AG10803 (cell line): ENCODE measurements at places on chromosomes 4 and X.

DNA sequence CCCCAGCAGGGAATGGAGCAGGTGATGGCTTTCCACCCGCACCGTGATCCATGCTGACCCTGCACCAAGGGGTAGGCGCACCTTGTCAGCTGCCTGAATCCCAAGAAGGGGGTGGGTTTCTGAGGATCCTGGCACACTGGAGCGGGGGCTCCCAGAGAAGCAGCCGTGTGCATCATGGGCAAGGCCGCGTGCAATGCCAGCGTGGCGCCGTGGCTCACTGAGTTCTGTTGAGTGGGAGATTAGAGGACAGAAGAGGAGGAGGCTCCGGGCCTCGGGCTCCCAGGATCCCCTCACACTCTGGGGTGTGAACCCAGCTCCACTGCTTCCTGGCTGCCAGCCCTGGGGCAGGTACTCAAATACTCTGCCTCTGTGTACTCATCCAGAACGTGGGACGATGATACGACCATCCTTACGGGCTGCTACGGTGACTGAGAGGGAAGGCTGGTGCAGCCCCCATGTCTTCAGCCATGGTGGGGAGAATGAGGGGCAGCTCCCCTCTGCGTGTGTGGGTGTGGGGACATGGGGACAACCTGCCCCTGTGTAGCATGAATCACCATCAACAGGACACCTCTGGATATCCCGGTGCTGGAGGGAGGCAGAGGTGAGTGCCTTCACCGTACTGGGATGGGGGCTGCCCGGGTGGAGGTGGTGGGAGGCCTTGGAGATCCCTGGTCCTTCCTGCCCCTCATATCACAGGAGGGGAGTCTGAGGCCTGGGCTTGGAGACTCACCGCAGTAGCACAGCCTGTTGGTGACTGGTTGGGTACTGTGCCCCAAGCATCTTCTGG is 52.6 kb downstream of the CPZ start:
- DNase-seq, result no peak

DNA sequence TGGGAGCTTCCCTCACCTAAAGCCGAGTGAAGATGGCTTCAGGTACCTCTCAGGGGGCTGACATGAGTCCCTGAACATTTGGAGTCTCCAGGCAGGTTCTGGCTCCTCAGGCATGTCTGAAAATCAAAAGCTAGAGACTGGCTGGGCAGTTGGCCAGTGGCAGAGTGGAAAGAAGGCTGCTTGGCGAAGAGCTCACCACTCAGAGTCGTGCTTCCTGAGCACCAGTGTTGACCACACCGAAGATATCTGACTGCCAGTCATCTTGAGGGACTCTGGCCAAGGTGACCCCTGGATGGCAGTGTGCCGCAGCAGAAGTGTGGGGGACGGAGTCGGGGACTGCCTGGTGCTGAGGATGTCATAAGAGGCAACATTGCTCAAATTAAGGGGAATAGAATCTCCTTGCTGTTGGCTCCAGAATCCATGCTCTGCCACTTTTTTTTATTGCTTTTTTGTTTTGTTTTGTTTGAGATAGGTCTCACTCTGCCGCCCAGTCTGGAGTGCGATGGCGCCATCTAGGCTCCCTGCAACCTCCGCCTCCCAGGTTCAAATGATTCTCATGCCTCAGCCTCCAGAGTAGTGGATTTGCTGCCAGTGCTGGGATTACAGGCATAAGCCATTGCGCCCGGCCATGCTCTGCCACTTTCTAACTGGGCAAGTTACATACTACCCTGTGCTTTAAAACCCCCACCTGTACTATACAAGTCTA is 172.5 kb upstream of the GATB start:
- no peak for DNase-seq

DNA sequence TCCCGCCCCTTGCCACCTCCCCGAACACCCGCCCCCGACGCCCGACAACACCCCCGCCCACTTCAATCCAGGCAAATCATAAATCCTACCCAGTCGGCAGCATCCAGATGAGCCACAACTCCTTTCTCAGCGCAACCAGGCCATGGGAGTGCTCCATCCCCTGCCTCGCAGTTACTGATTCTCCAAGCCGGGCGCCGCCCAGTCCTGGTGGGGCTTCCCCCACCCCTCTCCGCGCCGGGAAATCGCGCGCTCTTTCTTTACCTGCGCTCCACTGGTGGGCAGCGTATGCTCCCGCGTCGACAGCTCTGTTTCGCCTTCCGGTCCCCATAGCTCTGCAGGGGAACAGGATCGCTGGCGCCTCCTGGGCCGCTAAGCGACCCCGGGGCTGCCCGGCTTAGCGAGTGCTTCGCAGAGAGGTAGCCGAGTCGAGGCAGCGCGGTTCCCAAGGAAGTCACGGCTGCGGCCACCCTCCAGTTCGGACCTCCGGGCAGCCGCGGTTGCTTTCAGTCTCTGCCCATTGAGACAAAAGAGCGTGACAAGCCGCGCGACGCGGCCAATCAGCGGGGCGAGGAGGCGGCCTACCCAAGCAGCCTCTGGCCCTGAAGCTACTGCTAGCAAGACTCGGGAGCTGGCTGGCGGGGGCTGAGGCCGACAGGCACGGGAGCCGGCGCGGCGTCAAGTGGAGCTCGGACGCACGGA is 43.7 kb upstream of the TMSB15B start:
- DNase-seq, result peak; percentile 56

GRCh38 chr4:174316954-174317353 is 33.2 kb downstream of the CEP44 start:
- no peak for DNase-seq

DNA sequence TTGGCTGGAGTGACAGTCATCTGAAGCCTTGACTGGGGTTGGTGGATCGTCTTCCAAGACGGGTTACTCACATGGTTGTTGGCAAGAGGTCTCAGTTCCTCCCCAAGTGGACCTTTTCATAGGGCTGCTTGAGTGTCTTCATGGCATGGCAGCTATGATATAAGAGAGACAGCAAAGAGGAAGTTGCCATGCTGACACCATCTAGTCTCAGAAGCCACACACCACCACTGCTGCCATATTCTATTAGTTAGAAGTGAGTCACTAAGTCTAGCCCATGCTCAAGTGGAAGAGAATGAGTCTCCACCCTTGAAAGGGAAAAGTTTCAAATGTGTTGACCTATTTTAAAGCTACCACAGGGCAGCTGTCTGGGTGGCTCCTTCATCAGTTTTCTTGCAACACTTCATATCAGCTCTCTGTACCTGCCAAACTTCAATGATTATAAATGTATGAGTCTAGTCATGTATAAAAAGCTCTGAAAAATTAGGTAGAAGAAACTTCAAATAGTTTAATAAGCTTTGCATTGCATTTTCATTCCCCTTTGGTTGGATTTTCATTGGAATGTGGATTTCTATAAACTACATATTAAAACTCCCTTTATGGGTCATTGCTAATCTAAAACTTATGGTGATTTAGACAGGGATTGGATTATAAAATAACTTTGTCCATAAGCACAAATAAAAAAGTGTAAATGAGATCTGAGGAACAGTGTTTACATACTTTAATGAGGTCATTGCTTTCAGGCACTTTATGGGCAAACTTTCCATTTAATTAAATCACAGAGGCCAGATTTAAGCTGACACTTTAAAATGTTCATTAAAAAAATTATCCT is 68.0 kb upstream of the ATXN3L start:
- peak; percentile 62 for DNase-seq

- no peak for DNase-seq
Observed at GRCh38 chrX:77444545-77444944, 2.6 kb upstream of the FGF16 start.

GRCh38 chrX:14027511-14028019 is 2.1 kb downstream of the GEMIN8 start:
- DNase-seq, result peak; percentile 57

GRCh38 chr4:112058433-112058832 is 86.8 kb upstream of the FAM241A start:
- DNase-seq, result peak; percentile 62

DNA sequence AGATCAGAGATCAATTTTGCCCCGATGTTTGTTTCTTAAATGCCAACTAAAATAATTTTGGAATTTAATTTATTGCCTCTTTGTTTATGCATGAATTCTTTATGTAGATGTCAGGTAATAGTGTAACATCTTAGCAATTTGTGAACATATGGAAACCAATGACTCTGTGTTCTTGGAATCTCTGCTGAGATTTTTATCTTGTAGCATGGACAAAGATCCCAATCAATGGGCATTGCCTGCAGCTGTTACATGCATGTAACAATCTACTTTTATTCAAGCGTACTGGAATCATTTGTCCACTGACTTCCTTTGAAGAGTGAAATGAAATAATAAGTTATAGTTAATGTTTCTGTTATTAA is 61.6 kb upstream of the ARSJ start:
- DNase-seq, result peak; percentile 38

DNA sequence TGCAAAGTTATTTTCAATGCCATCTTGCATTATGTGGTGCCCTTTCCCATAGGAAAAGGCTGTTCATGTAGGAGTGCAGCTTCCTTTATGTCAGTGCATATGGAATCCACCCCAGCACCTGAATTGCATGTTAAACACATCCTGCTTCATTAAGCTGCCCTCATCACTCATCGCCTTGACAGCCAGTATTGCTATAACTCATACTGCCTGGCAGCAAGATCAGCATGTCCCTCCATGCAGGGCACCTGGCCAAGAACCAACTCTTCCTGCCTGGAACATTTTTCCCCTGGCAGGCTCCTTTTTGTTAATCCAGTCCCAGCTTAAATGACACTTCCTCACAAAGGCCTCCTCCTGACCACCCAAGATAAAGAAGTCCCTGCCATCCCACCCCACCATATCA is 23.5 kb upstream of the CA5B start:
- DNase-seq, result no peak

DNA sequence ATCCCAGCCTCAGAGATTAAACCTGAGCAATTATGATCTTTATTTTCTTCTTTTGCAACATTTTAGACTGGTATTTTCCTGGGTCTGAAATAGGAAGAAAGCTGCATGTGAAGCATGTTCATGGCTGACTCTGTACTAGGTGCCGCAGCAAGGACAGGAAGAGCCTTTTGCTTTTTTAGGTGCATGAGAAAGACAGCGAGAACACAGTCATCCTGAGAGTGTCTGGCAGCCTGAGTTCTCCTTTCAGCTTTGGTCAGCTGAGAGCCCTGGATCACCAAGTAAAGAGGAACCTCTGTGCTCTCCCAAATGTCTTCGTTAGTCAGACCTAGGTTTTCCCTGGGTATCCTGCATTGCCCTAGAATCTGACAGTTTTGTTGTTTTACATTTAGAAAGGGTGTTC is 29.8 kb downstream of the FAM149A start:
- no peak for DNase-seq

GRCh38 chr4:74873545-74874301 is 59.2 kb upstream of the PARM1 start:
- DNase-seq, result no peak

GRCh38 chrX:281166-281999 is at the start of gene PLCXD1:
TSS of gene PLCXD1 (plus strand) at chrX:281381. CDS start at chrX:284188, 2,807 bp downstream.
- DNase-seq, result no peak

DNA sequence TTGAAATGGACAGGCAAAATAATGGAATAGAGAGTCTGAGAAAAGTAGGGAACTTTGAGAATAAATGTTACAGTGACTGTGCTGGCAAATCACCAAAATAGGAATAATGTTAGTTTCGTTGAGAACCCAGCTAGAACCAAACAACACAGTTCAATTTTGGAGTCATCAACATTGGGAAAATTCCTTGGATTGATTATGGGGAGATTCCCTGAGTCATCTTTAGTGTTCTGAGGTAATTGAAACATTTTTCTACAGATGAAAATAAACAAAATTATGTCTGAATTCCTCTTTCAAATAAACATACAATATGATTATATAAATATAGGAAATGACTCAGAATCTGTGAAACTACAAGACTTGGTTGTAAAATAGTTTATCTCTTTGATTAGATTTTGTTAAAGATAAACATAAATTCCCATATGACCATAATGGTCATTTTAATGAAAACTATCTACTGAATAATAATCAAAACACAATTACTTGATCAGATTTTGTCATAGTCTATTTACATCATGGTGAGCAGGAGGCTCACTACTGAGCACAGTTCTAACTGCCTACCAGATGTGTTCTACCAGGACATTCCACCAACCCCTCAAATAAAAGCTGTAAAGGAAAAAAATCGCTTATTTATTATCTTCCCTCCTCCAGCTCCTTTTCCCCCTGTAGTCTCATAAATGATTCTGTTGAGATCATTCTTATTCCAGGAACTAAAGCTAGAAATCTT is 51.4 kb upstream of the GABRA2 start:
- DNase-seq, result no peak

GRCh38 chrX:50853399-50853798 is 39.4 kb upstream of the SHROOM4 start:
- DNase-seq, result no peak

GRCh38 chr4:170145120-170145519 is 55.4 kb upstream of the AADAT start:
- no peak for DNase-seq

- no peak for DNase-seq
Observed at GRCh38 chr4:153421941-153422340, 44.2 kb upstream of the TMEM131L start.

GRCh38 chr4:91769912-91770311 is 533.9 kb upstream of the GRID2 start:
- DNase-seq, result no peak

DNA sequence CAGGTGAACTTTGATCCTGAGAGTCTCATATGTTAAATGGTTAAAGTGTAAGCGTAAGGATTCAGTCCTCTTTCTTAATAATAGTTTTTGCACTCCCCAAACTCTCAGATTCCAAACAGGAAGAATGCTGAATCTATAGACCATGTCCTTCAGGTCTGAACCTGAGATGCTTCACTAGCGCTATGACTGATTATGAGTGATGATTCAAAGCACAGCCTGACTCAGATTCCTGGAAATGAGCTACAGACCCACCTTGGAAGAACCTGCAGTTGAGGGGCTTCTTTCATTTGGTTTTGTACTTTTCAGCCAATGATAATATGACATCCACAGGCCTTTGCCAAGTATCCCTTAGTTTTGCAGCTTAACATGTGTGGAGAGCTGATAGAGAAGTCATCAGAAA is 1.4 kb downstream of the EDNRA start:
- DNase-seq, result no peak

GRCh38 chr4:101334963-101335572 is 12.3 kb downstream of the PPP3CA start:
- no peak for DNase-seq

GRCh38 chr4:118270492-118270891 is 82.3 kb downstream of the PRSS12 start:
- DNase-seq, result peak; percentile 51

GRCh38 chr4:44848466-44848865 is 122.1 kb upstream of the GNPDA2 start:
- DNase-seq, result no peak

DNA sequence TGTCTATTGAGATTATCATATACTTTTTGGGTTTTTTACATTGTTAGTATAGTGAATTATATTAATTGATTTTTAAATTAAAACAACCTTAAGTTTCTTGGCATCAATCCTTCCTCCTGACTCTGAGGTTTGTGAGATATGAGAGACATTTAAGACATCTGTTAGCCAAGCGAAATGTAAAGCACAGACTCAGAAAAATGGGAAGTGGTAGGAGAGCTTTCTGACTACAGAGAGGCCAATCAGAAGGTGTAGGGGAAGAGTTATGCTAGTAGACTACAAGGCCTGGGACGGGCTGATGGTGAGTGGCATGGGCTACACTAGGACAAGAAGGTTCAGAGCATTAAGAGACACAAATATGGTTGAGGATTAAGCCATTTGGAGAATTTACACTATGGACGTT is 255.4 kb downstream of the PRDM5 start:
- DNase-seq, result no peak
